ENCODE measurements at places on chromosomes 5 and 9. TPM values are rescaled to one million over a fixed set of nuclear protein-coding genes. Genes with fewer than 3 reads are reported as not detected.

Gene ITK
- 4.5 TPM for total RNA-seq

Gene CHSY3
- total RNA-seq = 4.8 TPM

Gene SPATA9
- total RNA-seq = 3.5 TPM

Gene HAVCR1
- 0.29 TPM for total RNA-seq

Gene F12
- total RNA-seq = not detected

Gene GFI1B
- not detected for total RNA-seq

Gene INSYN2B
- 0.84 TPM for total RNA-seq

GRCh38 chr5:123743990-123744583 lies 232.1 kb downstream of the CSNK1G3 start:
- DNase-seq = no peak

- no peak for DNase-seq
These were observed 91.5 kb upstream of the CDH9 start for GRCh38 chr5:27129926-27130325.

GRCh38 chr9:115369322-115369957 lies 251.5 kb upstream of the TNC start:
- no peak for DNase-seq

DNA sequence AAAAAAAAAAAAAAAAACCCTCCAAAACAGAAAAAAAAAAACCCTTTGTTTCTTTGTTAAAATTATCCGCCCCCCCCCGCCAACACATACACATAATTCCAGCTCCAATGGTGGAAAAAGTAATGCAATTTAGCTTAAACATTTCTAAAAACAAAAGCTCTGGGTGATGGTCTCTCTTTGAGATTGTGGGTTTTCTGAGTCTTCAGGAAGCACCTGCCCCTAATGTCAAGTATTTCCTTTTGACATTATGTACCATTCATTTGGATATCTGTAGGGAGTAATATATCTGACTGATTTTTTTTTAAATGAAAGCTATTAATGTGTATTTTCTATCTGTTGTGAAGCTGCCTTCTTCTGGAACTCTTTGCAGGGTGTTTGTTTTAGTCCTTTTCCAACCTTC lies 389.7 kb downstream of the TAF11L14 start:
- DNase-seq = no peak

GRCh38 chr9:84710701-84711397 lies 41.3 kb downstream of the NTRK2 start:
- DNase-seq = no peak

- no peak for DNase-seq
These were observed 31.9 kb upstream of the SSBP2 start for GRCh38 chr5:81782811-81783210.

DNA sequence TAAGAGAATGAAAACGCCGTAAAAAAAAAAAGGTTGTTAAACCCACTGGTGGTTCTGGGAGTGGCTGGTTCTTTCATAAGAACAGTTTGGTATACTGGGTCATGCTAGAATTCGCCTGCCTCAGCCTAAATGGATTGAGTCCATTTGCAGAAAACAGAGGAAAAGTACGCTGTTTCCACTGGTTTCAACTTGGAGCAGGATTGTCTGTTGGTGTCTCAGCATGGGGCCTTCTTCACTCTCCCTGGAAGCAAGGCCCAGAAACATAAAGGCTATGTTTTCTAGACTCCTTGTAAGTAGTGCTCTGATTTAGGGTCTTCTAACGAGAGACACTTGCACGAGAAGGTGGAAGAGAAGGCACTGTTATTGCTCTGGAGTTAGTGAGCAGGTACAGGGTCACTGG lies 116.9 kb upstream of the MTAP start:
- DNase-seq = no peak

DNA sequence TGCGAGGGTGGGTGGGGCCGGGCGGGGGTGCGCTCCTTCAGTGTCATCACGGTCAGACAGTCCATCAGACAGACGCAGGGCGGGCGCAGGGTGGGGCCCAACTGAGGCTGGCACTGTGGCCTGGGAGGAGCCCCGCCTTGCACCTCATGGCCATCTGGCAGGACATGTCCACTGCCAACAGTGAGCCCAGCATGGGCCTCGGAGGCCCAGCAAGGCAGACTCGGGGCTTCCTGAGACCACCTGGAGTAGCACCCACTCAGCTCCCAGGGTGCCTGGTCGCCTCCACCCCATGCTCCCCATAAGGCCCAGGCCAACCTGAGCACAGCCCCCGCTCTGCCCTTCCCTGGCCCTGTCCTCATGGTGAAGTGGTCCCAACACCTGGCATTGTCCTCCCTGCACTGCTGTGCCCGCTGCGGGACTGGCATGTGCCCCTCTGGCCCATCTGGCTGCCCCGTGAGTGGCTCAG lies 8.5 kb upstream of the GPSM1 start:
- DNase-seq = no peak

GRCh38 chr9:28215536-28216299 lies 642.4 kb upstream of the C9orf72 start:
- DNase-seq = no peak

DNA sequence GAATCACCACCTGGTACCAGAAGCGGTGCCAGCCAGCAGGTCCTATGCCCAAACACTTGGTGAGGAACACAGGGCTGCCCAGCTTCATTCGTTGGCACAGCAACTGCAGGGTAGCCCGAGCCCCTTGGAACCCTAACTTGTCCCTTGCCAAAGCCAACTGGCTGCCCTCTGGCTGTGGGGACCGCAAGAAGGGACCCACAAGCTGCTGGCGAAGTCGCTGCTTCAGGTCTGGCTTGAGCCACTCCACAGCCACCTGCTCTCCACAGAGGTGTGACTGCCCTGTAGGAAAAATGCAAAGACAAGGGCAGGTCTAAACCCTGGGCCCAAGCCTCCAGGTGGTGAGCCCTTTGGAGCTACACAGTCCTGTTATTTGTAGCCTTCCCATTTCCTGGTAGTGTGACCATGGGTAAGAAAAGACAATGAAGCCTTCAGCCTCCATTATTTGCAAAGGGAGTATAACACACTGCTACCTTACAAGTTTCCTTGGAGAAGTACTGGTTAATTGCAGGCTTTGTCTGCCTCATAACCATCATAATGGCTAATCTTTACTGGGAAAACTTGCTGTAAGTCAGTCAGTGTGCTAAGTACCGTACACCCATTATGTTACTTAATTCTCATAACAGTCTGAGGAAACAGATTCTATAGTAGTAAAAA lies 1.8 kb downstream of the DND1 start:
- no peak for DNase-seq

DNA sequence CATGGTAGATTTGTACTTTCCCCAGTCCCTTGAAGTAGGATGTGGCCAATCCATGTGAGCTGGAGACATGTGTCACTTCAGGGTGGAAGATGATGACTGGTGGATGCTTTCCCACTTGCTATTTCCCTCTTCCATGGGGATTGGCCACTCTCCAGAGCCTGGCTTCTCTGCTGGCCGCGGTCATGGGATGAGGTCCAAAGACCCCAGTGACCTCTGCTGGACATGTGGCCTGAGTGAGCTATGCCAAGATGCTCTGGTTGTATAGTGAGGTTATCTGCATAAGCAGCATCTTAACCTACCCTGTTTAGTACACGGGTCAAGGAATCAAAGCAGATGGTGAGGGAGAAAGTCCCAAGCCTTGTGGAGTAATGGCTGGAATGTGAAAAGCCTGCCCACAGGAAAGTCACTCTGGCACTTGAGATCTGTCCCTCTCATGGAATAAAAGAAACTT lies 47.1 kb downstream of the SH3PXD2B start:
- no peak for DNase-seq

- DNase-seq = no peak
These were observed 203.6 kb upstream of the ADRA1B start for GRCh38 chr5:159712672-159713071.

DNA sequence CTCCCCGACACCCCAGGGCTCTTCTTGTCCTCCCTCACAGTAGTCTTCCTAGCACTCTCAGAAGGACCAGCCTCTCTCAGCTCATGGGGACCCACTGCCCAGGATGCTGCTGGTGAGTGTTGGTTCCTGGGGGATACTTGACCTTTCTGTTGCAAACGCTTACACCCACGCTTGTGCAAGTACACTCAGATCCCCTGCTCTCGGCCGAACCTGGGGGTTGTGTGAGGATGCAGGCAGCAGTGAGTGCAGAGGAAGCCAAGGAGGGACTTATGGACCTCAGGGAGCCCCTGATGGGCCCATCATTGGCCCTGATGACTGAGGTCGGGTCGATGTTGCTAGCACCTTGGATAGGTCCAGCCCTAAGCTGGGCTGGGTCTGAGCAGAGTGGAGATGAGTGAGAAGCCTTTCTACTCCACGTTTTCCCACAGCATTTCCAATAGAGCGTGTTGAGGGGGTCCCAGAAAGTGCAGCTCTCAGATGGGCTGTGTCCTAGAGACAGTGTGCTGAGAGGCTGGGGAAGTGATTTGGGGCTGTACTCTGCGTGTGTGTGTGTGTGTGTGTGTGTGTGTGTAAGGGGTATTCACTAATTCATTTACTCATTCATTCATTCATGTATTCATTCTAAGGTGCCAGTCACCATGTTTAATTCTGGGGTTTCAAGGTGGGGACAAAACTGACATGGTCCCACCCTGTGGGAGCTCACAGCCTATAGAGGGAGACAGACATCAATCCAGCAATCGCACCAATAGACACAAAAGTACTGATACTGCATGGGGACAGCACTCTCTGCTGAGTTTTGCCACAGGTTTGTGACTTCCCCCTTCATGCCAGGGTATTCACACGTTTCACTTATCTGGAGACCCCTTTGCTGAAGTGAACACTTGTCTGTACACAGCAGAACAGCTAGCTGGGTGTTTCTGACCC lies 25.2 kb upstream of the PITX1 start:
- DNase-seq = no peak

DNA sequence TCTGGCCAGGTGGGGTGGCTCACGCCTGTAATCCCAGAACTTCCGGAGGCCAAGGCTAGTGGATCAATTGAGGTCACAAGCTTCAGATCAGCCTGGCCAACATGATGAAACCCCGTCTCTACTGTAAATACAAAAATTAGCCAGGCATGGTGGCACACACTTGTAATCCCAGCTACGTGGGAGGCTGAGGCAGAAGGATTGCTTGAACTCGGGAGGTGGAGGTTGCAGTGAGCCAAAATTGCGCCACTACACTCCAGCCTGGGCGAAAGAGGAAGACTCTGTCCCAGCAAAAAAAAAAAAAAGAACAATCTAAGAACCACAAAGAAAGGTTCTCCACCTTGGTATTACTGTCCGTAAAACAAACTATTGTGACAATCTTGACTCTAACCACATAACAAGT lies 9.7 kb downstream of the MYO10 start:
- DNase-seq = no peak

GRCh38 chr9:93183663-93184431 lies at the start of gene WNK2:
TSS of gene WNK2 (plus strand) at chr9:93184139. CDS start at chr9:93184930, 791 bp downstream.
- DNase-seq = no peak

DNA sequence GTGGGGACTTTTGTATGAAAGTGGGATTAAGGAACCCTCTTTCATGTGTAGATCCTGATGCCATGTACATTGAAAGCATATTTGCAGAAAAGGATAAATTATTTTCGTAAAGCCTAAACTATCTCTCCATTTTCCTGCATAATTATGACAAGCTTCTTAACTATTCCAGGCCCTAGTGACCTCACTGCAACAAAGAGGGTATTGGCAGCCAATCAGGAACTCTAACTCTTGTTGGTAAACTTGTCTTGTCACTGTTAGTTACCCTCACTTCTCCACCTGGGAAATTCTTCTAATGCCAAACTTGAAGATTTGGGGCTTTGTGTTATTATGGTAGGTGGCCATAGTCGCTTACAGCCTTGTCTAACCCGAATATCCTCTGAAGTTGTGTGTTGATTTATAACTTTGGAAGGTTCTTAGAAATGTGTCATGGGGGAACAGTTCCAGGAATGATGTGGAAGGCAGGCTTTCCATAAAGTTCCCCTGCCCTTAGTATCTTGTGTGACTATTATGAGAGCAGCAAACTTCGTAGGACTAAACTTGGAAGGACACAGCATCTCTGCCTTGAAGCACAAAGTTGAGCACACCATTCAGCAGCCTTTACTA lies 52.5 kb downstream of the IQGAP2 start:
- no peak for DNase-seq

DNA sequence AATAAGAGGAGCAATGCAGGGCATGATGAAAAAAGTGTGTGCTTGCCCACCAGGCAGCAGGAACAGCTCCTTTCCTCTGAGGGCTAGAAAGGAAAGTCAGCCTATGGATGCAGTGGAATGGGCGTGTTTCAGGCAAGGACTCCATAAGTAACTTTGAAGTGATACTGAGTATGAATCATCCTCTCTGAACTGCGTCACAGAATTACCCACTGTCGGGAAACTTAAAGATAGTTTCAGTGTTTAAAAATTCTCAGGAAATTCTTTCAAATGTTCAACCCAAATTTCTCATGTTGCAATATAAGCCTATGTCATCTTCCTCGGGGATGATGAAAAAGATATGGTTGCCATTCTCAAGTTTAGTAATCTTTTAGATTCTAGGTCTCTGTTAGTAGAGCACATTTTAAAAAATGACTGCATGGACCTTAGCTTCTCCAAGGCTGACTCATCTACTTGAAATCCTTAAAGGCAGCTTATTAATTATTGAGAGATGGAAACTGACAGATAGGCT lies 27.7 kb downstream of the PTCD2 start:
- no peak for DNase-seq

DNA sequence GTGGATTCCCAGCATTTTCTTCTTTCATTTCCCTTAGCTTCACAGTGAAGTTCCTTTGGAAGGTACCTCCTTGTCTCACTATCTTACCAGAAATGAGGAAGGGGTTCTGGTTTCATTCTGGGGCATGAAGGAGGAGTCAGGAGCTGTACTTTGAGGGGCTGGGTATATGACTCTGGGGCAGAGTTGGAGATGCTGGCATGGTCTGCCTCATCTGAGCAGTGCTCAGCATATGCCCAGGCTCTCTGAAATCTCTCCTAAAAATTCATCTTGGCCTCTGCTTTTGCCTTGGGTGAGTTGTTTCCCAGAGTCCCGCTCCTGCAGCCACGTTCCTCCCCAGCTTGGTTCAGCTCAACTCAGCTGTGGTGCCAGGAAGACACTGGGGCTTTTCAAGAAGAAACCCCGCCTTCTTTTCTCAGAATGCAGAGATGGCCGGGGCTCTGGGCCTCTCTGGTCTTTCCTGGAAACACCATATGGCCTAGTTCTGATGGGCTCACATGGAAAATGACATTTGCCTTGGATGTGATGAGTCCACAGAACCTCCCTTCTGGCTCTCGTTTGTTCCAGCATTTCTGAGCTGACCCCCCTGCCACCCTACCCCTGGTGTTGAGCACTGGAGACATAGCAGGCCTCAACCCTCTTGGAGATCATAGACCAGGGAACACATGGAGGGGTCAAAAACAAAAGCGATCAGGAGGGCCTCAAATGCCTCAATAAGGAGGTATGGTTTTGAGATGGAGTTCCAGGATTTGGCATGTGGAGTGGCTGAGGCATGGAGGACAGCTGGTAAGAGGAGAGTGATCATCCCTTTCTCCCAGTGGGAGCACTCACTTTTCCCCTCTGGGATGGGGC lies 12.0 kb upstream of the TGFBR1 start:
- no peak for DNase-seq

DNA sequence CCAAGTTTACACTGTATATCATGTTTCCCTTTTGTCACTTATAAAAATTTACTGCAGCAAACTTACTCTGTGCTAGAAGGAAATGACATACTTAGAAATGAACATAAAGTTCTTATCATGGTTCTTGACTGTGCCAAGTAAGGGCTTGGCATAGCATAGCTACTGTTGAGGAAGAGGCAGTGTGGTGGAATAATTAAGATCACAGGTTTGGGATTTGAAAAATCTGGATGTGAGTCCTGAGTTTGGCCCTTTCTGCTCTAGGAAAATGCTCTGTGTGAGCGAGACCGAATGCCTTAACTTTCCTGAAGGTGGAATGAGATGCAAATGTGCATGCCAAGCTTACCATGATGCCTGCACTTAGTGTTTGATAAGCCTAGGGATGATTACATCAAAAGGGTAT lies 99.5 kb downstream of the INSYN2B start:
- no peak for DNase-seq
